ENCODE measurements at places on chromosomes 4 and X.

- no peak for DNase-seq
These were observed 383.7 kb upstream of the MAGEB18 start for GRCh38 chrX:25754399-25754798.

- DNase-seq: no peak
These were observed 9.6 kb upstream of the MTMR1 start for GRCh38 chrX:150683536-150684146.

- no peak for DNase-seq
These were observed 78.5 kb downstream of the HTRA3 start for GRCh38 chr4:8348071-8348470.

- no peak for DNase-seq
These were observed 108.8 kb downstream of the DDIT4L start for GRCh38 chr4:100081491-100081890.

DNA sequence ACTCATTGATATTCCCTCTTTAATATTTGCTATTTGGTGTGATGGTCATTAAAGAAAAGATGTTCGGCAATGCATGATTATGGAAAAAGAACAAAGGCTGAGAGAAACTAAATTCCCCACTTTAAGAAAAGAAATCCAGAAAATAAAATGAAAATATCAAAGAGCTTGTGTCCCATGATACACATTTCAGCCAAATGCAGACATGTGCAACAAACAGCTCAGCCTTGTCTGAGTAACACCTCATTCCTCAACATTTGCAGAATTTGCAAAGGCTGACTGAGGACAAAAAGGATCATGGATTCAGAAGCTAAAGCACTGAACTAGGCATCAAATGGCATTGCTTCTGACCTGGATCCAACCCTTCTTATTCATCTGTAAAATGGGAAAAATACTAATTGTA is 281.0 kb downstream of the RAB28 start:
- no peak for DNase-seq

GRCh38 chr4:3212391-3213105 is 36.4 kb upstream of the MSANTD1 start:
- no peak for DNase-seq

GRCh38 chrX:11965436-11965835 is 172.8 kb upstream of the FRMPD4 start:
- no peak for DNase-seq

- no peak for DNase-seq
These were observed 614.4 kb upstream of the INTU start for GRCh38 chr4:127018381-127018780.

DNA sequence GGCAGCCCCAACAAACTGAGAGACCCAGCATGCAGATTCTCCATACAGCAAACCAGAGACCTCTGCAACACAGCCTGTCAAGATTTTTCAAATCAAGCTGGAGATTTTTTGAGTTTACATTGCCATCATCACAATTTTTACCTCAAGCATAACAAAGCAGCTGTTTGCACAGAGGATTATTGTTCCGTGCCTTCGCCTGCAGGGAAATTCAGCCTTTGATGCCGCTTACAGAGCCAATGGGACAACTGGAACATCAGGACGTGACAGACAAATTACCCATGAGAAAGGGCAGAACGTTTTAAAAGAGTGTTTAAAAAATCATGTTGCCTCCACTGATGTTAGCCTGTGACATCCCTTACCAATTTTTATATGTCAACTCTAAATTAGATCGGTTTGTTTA is 363.7 kb downstream of the FBXW7 start:
- DNase-seq: no peak

GRCh38 chrX:75596178-75596577 is 73.3 kb upstream of the ZDHHC15 start:
- peak; percentile 9 for DNase-seq

GRCh38 chr4:20319825-20320612 is 68.3 kb downstream of the SLIT2 start:
- DNase-seq: peak; percentile 21

GRCh38 chrX:18949944-18950301 is 34.0 kb downstream of the PHKA2 start:
- DNase-seq: no peak

GRCh38 chr4:90002441-90003062 is 107.9 kb downstream of the MMRN1 start:
- peak; percentile 18 for DNase-seq

DNA sequence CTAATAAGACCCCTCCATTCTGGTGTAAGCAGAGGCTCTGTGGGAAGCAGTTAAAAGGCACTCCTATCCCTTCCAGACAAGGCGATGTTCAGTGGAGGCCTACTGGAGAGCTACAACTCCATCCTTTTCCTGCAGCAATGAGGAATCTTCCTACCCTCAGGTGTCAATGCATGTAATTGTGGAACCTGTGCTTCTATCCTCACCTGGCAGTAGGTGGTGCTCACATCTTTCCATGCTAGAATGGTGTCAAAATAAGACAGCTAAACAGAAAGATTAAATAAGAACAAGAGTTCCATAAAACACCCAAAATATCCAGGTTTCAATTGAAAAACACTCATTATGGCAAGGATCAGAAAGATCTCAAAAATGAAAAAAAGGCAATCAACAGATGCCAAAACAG is 224.6 kb downstream of the IL15 start:
- DNase-seq: no peak

DNA sequence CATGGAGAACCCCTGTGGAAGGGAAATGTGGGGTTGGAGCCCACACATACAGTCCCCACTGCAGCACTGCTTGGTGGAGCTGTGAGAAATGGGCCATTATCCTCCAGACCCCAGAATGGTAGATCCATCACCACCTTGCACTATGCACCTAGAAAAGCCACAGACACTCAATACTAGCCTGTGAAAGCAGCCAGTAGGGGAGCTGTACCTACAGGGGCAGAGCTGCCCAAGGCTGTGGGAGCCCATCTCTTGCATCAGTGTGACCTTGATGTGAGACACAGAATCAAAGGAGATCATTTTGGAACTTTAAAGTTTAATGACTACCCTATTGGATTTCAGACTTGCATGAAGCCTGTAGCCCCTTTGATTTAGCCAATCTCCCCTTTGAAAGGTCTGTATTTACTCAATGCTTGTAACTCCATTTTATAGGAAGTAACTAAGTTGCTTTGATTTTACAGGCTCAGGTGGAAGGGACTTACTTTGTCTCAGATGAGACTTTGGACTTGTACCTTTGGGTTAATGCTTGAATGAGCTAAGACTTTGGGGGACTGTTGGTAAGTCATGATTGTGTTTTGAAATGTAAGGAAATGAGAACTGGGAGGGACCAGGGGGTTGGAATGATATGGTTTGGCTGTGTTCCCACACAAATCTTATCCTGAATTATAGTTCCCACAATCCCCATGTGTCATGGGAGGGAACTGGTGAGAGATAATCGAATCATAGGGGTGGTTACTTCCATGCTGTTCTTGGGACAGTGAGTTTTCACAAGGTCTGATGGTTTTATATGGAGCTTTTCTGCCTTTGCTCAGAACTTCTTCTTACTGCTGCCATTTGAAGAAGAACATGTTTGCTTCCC is 352.6 kb downstream of the INPP4B start:
- no peak for DNase-seq

- DNase-seq: peak; percentile 12
These were observed 963 bp upstream of the USO1 start for GRCh38 chr4:75723163-75724065.

DNA sequence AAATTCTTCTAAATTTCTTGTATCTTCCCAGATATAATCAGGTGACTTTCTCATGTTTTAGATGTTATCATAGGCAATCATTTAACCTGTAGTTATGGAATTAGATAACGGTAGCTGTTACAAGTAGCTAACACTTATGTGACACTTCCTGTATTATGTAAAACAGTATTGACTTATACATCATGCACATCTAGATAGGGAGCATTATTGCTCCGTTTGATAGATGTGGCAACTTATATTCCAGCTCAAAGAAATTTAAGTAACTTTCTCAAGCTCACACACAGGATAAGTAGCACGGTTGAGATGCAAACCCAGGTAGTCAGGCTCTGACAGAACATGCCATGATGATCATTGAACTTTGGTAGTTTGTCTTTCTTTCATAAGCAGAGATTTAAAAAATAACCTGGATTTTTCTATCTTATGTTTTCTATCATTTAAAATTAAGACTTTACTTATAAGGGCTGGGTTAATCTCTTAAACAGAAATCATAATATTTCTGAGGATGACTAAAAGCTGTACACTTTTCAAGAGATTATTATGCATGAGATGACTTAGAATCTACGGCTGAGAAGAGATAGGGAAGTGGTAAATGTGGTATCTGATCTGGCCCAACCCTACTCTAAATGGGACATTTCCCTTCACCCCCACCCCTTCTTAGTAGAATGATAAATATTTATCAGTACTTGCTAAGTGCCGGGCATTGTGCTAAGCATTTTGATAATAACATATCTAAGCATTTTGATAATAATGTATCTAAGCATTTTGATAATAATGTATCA is 69.1 kb upstream of the HPGD start:
- no peak for DNase-seq

- no peak for DNase-seq
These were observed 232.9 kb downstream of the ARAP2 start for GRCh38 chr4:36011381-36011780.
